ENCODE measurements at places on chromosomes 13 and 19.
A peak's percentile ranks its signal among the peaks of the same experiment; 100 is the strongest.

DNA sequence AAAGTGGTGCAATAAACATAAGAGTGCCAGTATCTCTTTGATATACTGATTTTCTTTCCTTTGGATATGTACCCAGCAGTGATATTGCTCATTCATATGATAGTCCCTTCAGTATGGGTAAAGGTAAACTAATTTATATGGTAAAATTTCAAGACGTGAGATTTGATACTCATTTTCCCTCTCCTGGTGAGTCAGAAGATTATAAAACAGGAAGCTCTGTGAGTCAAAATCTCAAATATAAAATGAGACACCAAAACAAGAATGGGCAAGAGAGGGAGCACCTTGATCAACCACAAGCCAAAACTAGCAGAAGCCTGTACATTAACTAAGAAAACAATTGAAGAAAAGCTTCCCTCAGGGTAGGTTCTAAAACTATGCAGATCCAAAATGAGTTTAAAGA lies 216.3 kb downstream of the SLITRK6 start:
- no peak for DNase-seq

- DNase-seq, result no peak
These were observed 67.4 kb upstream of the NFIC start for GRCh38 chr19:3298853-3299449.

- no peak for DNase-seq
These were observed 121.4 kb upstream of the RFC3 start for GRCh38 chr13:33696530-33696929.

DNA sequence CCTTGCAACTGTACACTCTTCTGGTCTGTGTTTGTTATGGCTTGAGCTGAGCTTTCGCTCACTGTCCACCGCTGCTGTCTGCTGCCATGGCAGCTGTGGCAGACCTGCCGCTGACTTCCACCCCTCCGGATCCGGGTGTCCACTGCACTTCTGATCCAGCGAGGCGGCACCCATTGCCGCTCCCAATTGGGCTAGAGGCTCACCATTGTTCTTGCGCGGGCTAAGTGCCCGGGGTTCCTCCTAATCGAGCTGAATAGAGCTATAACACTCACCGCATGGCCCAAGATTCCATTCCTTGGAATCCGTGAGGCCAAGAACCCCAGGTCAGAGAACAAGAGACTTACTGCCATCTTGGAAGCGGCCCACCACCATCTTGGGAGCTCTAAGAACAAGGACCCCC lies 2.2 kb upstream of the PSMC4 start:
- no peak for DNase-seq

GRCh38 chr19:688992-689391 lies 6.3 kb downstream of the PRSS57 start:
- no peak for DNase-seq

GRCh38 chr13:84470528-84470927 lies 588.3 kb upstream of the SLITRK1 start:
- DNase-seq, result no peak

GRCh38 chr13:27379694-27380641 lies 44.5 kb upstream of the GTF3A start:
- peak; percentile 62 for DNase-seq

DNA sequence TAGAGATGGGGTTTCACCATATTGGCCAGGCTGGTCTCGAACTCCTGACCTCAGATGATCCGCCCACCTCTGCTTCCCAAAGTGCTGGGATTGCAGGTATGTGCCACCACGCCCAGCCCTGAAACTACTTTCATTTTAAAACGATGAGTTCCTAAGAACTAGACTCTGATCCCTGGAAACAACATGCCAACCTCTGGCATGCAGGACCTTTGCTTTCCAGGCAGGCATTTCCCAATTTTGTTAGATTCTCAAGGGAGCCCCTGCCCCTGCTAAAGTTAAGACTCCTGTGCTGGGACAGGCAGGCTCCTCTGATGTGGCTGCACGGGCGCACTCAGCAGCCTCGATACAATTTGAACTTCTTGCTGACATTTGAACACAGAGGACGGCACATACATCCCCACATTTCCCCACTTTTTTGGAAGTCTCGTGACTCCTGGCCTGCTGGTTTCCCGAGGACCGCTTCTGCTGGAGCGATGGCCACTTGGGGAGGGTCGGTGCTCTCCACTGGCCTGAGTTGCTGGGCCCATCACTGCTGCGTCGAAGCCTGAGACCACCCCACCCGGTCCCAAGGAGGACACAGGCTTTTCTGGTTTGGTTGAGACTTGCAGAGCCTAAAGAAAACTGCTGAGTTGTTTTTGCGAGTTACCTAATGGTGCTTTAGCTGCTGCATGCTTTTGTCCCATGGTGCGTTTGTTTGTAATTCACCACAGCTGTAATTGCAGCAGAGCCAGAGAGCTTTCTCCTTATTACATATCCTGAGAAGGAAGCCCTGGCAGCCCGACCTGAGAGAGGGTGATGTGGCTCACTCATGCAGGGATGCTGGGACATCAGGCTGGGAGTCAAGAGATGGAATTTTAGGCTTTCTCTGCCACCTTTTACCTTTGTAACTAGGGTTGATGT lies 8.2 kb downstream of the ATP11A start:
- peak; percentile 77 for DNase-seq

GRCh38 chr19:988081-988480 lies 3.9 kb downstream of the WDR18 start:
- DNase-seq, result no peak

DNA sequence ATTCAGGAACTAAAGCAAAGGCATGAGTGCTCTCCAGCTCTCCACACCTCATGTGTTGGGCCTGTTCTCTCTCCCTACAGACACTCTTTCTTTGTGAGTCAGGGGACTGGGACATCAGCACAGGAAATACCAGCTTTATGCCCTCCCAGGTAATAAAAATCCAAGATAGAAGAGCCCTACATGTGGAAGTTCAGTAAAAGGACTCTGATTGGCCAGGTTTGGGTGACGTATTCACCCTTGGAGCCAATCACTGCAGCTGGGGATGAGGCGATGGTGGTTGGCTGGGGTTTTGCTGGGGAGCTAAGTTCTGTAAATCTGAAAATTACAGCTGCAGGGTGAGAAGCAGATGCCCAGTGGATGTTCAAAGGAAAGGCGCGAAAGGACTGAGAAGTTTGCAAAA lies 32.5 kb downstream of the CCDC70 start:
- DNase-seq, result no peak

- peak; percentile 77 for DNase-seq
These were observed 26.5 kb downstream of the MYCBP2 start for GRCh38 chr13:77300176-77301037.

DNA sequence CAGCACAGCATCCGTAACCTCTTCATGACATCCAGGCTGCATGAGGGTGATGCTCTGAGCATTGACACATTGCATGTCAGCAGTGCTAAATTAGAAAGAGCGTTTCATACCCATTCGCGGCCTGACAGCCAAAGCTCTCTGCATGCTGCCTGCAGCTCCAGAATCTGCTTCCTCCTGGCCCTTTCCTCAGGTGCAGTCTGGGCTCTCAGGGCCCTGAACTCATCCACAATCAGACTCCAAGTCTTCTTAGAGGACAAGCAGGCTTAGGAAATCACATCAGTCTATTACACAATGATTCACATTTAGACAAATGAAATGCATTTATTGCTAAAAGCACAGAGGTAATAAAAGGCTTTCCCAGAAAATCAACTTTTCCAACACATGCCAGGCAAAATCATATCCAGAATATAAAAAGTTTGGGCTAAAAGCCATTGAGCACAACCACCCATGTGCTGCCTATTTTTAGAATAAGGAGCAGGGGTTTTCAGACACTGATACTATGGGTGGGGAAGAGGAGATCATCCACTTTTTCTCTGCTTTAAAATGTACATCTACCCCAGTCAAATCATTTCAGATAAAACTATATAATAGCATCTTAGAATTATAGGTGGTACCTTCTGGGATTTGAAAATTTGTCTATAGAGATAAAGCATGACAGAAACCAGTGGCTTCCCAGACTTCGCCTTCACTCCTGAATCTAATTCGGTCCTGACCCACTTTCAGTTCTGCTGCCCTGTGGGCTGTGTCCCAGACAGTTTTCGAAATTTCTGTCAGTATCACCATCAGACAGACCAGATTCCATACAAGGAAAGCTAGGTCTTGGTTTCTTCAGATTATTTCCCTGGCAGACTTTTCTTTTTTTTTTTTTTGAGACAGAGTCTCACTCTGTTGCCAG lies 109.3 kb downstream of the COL4A2 start:
- peak; percentile 59 for DNase-seq

DNA sequence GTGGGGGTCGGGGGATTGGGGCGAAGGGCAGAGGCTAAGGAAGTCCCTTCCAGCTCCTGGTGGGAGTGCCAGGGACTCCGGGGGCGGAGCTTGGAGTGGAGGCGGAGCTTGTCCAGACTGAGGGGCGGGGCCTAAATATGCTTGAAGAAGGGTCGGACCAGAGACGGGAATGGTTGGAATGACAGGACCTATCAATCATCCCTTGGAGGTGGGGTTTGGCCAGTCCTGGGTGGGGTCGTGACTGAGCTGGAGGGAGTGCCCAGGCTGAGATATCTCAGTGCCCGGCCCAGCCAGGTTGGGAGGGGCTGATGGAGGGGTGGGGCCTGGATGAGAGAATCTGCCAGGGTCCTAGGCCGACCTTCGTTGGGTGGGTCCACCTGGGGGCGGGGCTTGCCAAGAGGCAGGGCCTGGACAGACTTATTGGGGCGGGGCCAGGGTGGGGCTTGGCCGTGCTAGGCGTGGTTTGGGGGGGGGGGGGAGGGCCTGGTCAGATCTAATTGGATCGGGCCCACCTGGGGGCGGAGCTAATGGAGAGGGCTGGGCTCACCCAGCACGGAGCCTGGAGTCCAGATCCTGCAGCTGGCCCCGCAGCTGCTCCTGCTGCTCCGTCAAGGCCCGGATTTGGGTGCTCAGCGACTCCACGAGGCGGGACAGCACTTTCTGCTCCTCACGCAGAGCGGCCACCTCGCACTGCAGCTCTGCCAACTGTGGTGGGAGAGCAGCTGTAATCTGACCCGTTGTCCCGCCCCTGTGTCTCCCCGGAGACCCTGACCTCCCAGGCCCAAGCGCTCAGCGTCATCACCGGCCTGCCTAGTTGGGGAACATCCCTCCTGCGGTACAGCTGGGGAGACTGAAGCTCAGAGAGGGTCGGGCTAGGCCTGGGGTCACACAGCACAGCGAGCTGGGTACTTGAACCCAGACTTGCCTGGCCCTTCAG lies 2.6 kb upstream of the WIZ start:
- DNase-seq, result peak; percentile 71

- DNase-seq, result no peak
These were observed 200.6 kb upstream of the GPC6 start for GRCh38 chr13:93025984-93026383.

DNA sequence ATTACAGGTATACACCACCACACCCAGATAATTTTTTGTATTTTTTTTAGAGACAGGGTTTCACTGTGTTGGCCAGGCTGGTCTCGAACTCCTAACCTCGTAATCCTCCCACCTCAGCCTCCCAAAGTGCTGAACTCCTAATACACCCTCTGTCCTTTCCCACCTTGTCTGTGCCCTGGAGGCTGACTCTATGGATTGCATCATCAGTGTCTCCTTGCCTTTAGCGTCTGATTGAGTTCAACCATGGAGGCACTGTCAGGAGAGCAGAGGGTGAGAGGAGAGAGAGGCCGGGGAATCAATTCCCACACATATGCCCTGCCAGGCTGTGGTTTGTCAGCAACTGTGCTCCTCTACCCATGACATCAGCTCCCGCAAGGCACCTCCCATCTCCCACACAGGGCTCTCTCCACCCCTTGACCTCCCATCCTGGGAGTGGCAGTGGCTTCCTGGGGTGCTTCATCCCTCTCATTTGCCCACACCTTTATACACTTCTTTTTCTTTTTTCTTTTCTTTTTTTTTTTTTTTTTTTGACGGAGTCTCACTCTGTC lies 12.6 kb upstream of the LILRB4 start:
- no peak for DNase-seq

GRCh38 chr19:2900296-2901252 lies at the start of gene ZNF57:
Gene ZNF57, plus strand, starts transcription at chr19:2900928. Its CDS starts 118 bp downstream, at chr19:2901046.
- DNase-seq, result peak; percentile 99

DNA sequence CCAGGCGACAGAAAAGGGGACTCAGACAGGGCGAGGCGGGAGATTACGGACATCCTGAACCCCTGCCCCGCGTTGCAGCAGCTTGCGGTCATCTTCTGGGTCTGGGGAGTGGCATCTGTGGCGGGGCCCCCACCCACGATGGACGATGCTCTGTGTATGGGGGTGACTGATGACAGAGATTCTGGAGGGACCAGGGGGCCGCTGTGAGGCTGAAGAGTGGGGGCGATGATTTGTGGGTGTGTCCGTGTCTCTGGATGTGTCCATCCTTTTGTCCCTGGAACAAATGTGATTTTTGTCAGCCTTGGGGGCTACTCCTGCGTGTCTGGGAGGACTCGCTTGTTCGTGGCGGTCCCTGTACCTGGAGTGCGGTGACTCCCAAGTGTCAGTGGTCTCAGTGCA lies 17.7 kb downstream of the ZNF77 start:
- DNase-seq, result no peak

DNA sequence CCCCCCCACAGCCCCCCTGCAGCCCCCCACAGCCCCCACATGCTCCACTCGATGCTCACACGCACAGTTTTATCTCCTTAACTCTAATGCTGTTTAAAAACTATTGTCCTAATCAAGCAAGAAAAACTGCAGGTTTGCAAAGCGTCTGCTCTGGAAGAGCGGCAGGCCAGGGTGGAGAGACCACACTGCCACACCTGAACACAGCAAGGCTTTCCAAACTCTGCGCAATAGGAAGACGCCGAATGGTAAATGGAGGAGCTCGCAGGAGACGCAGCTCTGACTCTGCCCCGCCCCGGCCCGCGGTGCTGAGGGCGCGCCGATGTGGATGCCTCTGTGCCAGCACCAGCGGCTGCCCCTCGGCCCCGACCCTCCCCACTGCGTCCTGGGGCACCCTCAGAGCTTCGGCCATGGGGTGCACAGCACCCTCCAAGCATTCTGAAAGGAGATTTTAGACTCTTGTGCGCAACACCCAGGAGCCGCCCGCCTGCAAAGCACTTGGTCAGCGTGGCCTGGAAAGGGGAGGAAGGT lies 32.4 kb downstream of the RASA3 start:
- peak; percentile 16 for DNase-seq

- no peak for DNase-seq
These were observed 292.1 kb downstream of the DNAJC15 start for GRCh38 chr13:43315522-43315921.

- no peak for DNase-seq
These were observed 666 bp upstream of the ZNF320 start for GRCh38 chr19:52898101-52898500.

- DNase-seq, result peak; percentile 82
These were observed 2.3 kb upstream of the EIF3G start for GRCh38 chr19:10122045-10122444.

GRCh38 chr13:111385183-111385857 lies 64.9 kb downstream of the TEX29 start:
- DNase-seq, result no peak
